NCI-H748 treated with DMSO at 0.1 percent for 48 hours (cell line): ENCODE measurements at places on chromosomes 12 and 14.

DNA sequence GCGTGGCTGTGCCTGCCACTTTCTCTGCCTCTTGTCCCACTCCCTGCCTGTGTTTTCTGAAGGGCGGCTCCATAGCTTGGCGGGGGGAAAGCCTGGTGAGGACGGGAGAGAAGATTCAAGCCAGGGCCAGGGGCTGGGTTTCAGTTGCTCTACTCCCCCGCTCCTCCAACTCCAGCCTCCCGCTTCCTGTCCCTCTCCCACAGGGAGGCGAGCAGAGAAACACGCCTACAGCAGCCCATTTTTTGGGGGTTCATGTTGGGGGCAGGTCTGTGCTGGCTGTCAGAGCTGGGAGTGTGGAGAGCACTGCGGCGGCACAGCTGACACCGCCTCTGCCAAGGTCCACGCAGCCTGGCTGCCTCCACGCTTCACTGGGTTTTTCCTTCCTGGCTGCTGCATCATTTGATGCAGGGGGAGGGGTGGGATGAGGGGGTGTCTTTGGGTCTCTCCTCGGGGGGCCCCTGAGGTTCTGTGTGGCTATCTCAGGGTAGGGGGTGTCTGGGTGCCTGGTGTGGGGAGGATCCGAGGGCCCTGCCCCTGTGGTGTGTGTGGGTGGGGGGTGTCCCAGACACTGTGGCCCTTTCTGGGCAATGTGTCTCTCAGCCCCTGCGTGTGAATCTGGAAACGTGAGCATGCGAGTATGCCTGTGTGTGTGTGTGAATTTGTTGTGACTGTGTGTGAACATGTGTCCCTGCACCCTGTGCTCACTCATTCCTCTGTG is 10.7 kb upstream of the KRT80 start:
- no peak for DNase-seq

- no peak for DNase-seq
These were observed 78.0 kb downstream of the DBX2 start for GRCh38 chr12:44972746-44973421.

GRCh38 chr12:4787965-4788364 is 67.8 kb downstream of the GALNT8 start:
- no peak for DNase-seq

GRCh38 chr12:24880732-24881131 is 68.2 kb downstream of the BCAT1 start:
- DNase-seq = no peak

- DNase-seq = no peak
These were observed 77.2 kb downstream of the BAZ1A start for GRCh38 chr14:34797747-34798583.

GRCh38 chr12:111209811-111210210 is 159.1 kb downstream of the PHETA1 start:
- DNase-seq = no peak

GRCh38 chr12:131114942-131115584 is 161.4 kb downstream of the ADGRD1 start:
- DNase-seq = no peak

GRCh38 chr12:50887191-50887590 is 44.5 kb downstream of the TMPRSS12 start:
- no peak for DNase-seq

GRCh38 chr14:105385322-105385637 is 13.1 kb upstream of the TEX22 start:
- DNase-seq = no peak

- no peak for DNase-seq
These were observed 2.4 kb downstream of the FGFR1OP2 start for GRCh38 chr12:26940516-26941214.

- peak; percentile 26 for DNase-seq
These were observed 62.6 kb downstream of the SMUG1 start for GRCh38 chr12:54126029-54126695.

DNA sequence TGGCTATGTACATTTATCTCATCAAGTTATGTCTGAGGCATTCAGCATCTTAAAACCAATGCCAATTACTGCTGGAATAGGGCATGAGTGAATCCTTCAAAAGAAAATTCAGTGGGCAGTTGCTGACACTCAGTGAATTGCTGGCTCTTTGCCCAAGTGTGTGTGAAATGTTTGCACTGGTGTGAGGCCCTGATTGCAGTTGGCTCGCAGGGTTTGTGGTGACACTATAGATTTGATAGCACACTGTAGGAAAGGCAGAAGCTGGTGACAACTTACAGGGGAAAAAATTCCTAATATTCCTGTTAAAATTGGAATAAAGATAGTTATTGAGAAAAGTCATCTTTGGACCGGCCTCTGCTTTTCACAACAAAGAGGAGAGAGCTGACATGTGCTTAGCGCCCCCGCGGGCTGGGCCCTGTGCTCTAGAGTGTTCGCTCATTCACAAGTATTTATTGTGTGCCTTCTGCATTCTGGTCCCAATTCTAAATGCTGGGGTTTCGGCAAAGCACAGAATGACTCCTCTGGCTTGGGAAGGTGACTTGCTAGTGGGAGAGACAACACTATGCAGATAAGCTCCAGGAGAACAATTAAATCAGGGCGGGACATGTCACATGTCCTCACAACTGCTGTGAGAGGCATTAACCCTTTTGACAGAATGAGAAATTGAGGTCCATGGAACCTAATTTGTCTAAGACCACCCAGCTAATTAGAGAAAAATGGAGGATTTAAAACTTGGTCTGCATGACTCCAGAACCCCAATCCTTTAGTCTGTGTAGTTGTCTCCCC is 418.7 kb downstream of the NPAS3 start:
- peak; percentile 10 for DNase-seq

DNA sequence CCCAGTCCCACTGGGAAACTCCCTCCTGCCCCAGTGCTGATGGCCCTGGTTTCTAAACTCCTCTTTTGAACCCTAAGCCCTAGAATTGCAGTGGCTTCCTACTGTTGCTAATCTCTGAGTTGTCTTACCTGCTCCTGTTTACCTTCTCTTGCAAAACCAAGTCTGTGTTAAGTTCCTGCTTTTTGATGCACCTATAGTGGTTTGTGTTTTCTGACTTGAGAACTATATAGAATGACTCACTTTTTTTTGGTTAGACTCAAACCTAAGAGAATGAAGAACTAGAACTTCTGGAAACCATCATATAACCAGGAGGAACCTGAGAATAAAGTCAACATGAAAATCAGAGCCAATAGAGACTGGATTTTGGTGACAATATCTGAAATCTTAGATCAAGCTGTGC is 5.5 kb upstream of the GAS2L3 start:
- no peak for DNase-seq

DNA sequence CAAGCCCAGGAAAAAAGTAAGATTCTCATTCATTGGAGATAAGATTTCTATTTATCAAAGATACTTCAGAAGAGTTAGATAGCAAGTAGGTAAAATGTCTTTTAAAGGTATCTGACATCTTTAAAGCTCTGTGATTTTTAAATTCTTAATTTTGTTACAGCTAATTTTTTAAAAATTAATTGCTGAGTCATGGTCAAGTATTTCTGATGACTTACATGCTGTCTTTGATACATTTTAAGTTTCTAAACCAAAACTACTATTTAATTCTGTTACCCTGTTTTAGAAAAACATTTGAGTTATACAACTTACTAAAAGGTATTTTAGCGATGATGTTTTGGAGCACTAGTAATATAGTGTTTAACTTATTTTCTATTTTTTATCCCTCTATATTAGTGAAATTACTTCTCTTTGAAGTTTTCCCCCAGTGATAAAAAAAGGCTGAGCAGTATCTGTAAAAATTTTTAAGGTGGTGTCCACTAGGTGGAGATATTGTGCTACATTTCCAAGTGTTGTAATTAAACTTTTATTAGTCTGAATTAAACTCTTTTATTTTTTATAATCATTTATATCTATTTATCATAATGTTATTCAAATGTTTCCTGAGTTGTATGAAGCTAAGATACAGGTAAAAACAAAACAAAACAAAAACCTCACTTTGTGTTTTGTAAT is 11.5 kb downstream of the ALG10 start:
- peak; percentile 43 for DNase-seq

DNA sequence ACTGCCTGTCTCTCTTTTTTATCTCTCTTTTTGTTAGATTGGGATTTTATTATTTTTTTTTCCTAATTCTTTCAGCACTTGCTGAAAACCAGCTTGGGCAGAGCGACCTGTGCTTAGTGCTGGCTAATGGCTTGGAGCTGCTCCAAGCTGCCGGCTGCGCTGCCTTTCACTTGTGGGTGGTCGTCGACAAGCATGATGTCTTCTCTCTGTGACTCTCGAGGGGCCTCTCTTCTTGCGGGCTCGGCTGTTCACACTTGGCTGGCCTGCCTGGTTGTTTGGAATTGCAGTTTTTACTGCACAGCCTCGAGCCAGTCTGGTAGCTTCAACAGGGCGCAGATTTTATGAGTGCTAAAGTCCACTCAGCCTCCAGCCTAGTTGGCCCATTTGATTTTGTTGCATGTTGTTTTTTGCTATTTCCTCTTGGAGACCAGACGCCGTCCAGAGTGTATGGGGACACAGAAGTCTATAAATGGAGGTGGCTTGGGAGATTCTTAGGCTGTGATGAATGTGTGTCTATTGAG is 18.6 kb downstream of the TPCN1 start:
- no peak for DNase-seq

GRCh38 chr14:89575386-89576061 is 158.5 kb upstream of the FOXN3 start:
- DNase-seq = no peak

- no peak for DNase-seq
These were observed 7.9 kb upstream of the ASIC1 start for GRCh38 chr12:50049254-50050118.

GRCh38 chr12:131817241-131817640 is 11.0 kb upstream of the MMP17 start:
- DNase-seq = no peak

DNA sequence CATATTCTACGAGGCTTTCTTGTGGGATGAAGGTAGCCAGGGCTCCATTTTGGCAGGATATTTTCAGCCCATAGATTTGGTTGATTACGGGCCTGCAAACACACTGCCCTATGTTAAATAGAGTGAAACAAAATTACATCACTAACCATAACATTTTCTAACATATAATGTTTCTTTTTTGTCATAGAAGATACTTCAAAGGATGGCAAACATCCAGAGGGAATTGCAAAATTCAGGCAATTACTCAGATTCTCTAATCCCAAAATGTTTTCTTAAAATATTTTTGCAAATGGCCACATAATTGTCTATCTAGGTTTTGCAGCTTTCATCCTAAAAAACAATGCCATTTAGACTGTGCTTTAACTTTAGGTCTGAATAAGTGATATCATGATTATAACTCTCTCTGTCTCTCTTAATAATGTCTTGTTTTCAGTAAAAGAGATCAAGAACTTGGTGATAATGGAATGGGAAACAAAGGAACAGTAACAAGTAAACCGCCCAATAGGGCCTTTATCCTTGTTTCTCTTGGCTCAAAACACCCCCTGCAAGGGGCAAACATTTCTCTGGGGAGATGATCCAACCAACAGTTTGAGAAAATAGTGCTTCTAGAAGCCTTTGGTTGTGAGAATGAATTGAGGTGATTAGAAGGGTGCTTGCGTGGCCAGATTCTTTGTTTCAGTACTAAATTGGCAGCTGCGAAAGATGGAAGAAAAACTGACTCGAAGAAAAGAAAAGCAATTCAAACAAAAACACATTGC is 54.4 kb upstream of the BTG1 start:
- no peak for DNase-seq

DNA sequence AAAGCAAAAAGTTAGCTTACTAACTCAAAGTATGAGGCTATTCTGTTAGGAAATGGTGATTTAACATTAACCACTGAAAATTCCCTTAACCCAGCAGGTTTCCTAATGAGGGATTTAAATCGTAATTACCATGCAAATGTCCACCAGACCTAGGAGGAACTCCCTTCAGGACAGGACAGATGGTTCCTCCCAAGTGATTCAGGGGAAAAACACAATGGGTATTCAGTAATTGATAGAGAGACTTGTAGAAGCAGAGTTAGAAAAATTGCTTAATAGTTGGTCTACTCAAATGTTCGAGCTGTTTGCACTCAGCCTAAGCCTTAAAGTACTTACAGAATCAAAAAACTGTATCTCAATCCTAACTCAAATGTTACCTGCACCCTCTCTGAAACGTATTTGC is 21.6 kb downstream of the RERGL start:
- no peak for DNase-seq

DNA sequence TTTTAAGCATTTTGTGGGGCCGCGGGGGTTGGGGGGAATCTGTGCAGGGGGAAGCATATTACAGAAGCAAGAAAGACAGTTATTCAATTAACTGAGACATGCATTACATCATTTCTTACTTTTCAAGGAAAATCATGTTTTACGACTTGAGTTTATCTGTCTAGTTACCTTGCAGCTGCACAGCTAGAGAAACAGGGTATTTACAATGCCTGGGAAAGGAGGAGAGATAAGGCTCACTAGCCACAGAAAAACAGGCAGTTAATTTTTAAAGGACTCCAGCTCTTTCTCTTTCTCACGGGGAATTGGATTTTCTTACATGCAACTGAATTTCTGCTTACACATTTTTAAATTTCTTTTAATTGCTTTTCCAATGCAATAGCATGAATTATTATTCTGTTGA is 22.2 kb downstream of the FCF1 start:
- no peak for DNase-seq

DNA sequence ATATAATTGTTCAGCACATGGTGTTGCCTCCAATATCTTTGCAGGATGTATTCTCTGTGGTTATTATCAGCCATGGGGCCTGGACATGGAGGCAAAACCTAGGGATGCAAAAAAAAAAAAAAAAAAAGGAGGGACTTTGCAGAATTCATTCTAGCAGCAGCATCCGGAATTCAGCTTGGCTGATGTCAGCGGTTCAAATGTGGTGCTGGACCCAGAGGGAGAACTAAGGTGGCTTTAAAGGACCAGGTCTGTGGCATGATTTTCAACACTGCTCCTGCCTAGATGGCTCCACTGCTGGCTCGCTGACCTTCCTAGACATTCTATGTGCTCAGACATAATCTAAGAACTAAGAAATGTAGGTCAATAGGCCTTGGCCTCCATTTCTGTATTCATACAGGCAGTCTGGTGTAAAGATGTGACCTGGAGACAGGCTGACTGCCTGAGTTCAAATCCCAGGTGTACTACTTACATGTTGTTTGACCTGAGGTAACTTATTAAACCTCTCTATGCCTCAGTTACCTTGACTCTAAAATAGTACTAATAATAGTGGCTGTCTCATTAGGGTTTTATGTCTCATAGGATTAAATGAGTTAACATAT is 108.6 kb downstream of the PPM1A start:
- no peak for DNase-seq

GRCh38 chr12:81125691-81126090 is 47.8 kb downstream of the ACSS3 start:
- DNase-seq = no peak
